Left lung (tissue), 14 donors: ENCODE measurements at places on chromosomes 11 and 22. TPM values are rescaled to one million over a fixed set of nuclear protein-coding genes. Genes with fewer than 3 reads are reported as not detected.

DNA sequence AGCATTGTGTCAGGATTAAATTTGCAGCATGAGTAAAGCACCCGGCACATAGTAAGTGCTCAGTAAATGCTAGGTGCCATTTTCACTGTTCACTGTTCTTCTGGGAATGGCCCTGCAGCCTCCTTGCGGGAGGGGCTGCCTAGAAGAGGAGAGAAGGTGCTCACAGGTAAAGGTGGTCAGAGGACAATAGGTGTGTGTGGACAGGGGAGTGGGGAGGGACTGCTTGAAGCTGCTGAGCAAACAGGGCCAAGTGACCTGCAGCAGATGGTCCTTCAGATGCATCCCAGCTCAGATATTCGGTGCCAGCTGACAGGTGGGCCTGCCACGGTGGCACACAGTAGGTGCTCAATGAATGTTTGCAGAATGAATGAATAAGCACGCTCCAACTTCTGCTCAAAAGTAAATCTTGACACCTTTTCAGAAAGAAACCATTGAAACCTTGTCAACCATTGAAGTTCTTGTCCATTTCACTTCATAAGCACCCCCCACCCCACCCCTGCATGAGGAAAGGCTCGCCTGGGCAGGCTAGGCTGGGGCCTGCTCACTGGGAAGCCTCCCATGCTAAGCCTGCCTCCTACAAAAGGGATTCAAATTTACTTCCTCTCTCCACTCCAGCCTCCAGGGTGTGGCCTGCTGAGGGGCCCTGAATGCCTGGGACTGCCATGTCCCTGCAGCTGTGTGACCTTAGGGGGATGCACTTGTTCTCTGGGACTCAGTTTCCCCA lies 1.6 kb downstream of the KIAA0930 start:
- DNase-seq: no peak

DNA sequence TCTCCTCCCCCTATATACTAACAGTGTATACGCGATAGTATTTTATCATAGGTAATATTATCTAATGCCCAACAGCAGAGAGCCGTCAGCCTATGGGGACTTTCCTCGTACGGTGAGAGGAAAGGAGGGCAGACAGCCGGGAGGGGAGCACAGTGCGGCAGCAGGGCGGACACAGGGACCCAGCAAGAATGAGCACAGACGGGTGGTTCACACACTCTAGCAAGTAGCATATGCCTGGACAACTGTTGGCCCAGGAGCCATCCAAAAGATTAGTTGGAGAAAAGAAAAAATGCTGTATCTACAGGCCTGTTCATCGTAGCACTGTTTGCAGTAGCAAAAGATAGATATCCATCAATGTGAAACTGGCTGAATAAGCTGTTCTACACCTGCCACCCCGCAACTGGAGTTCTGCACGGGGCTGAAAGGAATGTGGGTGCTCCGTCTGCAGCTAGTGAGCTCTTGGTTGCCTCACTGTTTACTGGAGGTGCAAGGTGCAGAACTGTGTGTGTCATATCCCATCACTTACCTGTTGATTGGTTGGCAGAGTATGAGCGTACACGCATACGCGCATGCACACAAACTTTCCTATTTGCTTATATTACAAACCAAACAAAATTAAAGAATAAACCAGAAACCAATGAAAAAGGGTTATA lies 324.3 kb downstream of the TBC1D22A start:
- DNase-seq: no peak

The ANO5 gene
- 1.9 TPM for polyA plus RNA-seq

DNA sequence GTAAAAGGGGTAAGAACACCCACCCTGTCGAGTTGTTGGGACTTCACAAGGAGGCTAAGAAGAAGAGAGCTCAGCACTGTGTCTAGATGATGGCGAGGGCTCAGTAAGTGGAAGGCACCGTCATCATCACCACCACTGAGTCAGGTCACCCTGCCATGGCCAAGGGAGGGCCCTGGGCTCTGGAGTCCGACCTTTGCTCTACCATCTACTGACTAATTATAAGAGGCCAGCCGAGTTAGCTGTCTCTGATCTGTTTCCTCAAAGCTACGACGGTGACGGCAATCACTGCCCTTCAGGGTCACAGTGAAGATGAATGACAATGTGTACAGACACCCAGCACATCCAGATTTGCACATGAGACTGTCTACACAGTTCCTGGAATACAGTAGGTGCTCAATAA lies 29.3 kb downstream of the KIAA0930 start:
- no peak for DNase-seq
